ENCODE measurements at places on chromosomes 2 and 18.

- ATAC-seq = no peak
Observed at GRCh38 chr2:15262792-15263191, 298.3 kb downstream of the NBAS start.

DNA sequence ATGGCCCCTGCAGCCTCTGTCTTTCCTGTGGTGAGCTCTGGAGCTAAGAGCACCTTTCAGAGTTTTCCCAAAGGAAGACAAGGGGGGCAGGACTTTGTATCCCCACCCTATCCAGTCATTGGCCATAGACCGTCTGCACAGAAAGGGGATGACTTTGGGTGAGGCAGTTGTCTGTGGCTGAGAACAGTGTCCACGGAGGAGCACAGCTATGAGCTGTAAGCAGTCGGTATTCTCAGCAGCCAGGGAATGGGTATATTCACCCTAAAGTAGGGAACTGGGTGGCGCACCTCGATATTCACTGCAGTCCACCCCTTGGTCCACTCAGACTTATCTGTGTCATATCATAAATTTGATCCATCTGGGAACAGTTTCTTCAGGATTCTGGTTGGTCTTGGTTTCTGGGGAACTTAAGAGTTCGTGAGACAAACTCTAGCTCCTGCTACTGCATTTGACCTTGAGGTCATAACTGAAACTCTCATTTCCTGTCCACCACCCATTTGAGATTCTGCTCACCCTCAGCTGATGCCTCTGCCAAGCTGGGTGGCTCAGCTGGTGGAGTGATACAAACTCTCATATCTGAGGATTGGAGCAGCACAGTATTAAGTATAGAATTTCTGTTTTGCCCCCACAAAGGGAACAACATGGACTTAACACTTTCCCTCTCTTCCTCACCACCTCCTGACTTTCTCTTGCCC lies 45.2 kb upstream of the SCG2 start:
- ATAC-seq = peak; percentile 59

GRCh38 chr2:176565641-176566323 lies 296.5 kb downstream of the MTX2 start:
- no peak for ATAC-seq

DNA sequence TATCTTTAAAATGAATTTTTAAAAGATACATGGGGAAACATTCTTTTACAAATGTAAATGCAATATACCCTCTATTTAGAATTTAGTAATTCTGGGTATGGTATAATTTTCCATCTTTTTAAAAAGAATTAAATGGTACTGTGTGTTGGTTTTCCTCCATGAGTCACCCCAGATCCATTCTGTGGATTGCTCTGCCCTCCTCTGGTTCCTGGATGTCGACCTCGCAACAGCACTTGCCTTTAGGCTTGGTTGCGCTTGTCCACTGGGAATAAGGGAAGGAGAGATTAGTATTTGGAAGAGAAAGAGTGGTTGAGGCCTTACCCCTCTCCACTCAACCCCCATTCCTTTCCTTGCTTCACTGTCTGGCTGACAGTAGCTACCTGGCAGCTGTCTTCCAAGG lies 90.4 kb downstream of the FTCDNL1 start:
- no peak for ATAC-seq

GRCh38 chr2:127081826-127082633 lies 24.9 kb downstream of the BIN1 start:
- ATAC-seq = peak; percentile 79

GRCh38 chr2:5175231-5175630 lies 517.0 kb upstream of the SOX11 start:
- no peak for ATAC-seq

- no peak for ATAC-seq
Observed at GRCh38 chr18:21894619-21895367, 154.2 kb downstream of the MIB1 start.

DNA sequence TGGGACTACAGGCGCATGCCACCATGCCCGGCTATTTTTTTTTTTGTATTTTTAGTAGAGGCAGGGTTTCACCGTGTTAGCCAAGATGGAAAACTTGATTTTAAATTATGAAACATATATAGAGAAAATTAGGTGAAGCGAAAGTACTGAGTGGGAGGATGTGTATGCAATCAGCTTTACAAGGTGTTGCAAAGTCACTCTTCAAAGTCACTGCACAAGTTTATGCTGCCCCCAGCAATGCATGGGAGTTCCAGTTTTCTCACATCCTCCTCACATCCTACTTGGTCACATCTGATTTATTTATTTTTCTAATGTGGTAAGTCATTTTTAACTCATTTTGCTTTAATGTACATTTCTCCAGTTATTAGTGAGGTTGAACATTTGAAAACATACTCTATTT lies 49.2 kb upstream of the CHN1 start:
- no peak for ATAC-seq

- ATAC-seq = no peak
Observed at GRCh38 chr2:189579585-189580186, 900 bp downstream of the SLC40A1 start.

- no peak for ATAC-seq
Observed at GRCh38 chr2:215619022-215619958, 183.4 kb upstream of the FN1 start.

DNA sequence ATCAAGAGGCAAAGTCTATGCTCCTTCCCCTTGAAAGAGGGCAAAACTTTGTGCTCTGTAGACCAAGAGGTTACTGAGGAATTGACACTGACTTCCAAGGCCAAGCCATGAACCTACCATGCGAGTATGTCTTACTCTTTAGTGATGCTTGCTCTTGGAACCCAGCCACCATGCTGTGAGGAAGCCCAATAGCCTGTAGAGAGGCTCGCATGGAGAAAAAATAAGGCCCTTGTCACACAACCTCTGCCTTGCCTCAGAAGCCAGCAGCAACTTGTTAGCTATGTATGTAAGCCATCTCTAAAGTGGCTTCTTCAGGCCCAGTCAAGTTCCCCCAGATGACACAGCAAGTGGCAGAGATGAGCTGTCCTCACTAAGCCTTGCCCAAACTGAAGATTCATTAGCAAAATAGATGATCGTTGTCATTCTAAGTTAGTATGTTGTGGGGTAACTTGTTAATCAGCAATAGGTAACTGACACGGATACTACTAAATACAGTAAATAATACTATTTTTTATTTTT lies 66.1 kb upstream of the RGPD5 start:
- no peak for ATAC-seq

DNA sequence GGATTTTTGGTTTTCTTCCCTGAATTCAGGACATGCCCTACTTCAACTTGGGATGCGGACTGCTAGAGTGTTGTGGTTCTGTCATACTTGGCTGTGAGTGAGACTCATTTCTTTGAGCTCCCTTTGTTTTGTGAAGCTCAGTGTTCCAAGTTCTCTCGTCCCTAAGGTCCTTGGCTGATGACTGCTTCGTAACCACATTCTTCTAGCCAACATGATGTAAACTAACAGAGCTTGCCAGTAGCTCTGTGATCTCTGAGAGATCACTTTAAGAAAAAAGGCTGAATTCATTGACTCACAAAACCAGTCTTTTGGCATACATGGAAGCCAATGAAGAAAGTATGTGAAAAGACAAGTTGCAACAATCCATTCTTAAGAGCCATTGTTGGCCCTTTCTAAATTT lies 96.9 kb upstream of the MSTN start:
- ATAC-seq = no peak

GRCh38 chr2:215369181-215369760 lies 57.4 kb downstream of the ATIC start:
- ATAC-seq = no peak

DNA sequence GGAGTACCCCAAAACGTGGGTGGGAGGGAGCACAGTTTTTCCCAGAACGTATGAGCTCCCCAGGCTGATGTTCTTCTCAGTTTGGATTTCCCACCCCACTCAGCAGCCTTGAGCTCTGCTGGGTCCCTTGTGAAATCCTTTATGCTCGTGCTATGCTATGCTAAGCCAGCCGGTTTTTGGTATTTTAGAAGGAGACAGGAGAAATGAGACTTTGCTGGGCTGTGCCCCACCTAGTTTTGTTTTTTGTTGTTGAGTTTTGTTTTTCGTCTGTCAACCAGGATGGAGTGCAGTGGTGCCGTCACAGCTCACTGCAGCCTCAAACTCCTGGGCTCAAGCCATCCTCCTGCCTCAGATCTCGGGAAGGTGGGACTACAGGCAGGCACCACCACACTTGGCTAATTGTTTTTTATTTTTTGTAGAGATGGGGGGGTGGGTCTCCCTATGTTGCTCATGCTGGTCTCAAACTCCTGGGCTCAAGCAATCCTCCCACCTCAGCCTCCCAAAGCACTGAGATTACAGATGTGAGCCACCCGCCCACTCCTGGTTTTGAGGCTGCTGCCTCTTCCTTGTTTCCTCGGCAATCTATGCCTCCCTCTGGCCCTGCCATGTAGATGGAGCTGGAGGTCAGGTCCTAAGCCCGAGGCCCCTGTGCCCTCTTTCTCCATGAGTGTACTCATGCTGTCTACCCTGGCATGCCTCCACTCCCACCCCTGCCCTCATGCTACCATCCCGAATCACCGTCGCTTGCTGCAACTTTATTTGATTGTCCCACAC lies 17.5 kb upstream of the MGAT4A start:
- peak; percentile 31 for ATAC-seq

- peak; percentile 1 for ATAC-seq
Observed at GRCh38 chr2:127637725-127638252, 8.2 kb upstream of the GPR17 start.

DNA sequence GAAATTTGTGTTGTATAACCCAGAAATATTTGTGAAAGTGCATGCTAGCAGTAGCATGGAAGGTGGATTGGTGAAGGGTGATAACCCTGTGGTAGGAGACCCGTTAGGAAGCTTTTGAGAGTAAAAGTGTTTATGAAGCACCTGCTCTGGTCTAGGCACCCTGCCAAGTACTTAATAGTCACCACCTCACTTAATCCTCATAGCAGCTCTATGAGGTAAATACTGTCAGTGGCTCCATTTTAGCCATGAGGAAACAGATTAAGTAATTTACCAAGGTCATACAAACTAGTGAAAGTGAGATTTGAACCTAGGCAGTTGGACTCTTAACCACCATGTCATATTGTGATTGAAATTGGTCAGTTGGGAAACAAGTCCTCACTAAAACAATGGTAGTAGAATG lies 66.8 kb downstream of the TET3 start:
- ATAC-seq = no peak

- no peak for ATAC-seq
Observed at GRCh38 chr2:6069381-6069780, 377.2 kb downstream of the SOX11 start.

GRCh38 chr2:1222056-1222455 lies 191.2 kb upstream of the TPO start:
- ATAC-seq = no peak

DNA sequence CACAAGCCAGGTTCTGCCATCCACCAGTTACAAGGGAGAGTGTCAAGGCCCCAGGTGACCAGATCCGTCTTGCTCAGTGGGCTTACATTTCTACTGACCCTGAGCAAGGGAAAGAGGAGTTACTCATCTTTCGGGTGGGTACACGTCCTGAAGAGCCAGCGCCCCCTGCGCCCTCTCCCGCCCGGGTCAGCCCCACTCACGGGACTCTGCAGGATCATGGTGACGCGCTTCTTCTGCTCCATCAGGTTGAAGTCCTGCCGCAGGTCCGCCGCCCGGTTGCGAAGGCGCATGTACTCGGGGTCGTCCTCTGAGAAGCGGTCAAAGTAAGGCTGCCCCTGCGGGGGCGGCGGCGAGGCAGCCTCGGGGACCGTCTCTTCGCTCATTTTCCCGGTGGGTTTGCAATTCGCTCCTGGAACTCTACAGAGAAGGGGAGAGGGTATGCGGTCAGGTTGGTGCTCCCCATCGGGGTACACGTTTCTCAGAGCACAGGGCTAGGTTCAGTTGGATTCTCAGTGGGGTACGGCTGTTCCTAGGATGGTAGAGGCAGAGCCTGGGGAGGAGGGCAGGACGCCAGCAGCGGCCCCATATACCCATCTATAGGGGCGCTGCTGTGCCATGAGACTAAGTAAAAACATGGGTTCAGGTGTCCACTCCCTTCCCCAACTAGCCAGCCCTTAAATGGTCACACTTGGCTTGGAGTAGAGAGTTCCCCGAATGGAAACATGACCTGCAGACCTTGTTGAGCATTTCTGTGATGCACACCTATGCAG lies 61.8 kb downstream of the ADD2 start:
- ATAC-seq = no peak

DNA sequence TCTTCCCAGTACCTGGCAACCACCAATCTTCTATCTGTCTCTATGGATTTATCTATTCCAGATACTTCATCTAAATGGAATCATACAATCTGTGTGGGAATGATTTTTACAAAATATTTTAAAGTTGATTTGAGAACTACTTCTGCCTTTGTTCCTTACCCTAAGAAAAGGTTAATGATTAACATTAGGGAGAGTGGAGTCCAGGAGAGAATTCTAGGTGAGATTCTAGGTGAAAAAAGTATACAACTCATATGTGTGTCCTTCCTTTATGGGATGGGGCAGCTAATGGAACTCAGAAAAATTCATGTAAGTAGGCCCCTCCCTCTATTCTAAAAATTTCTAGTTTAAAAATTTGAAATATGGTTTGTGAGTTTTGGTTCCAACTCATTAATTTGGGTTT lies 35.9 kb upstream of the WDSUB1 start:
- ATAC-seq = no peak

DNA sequence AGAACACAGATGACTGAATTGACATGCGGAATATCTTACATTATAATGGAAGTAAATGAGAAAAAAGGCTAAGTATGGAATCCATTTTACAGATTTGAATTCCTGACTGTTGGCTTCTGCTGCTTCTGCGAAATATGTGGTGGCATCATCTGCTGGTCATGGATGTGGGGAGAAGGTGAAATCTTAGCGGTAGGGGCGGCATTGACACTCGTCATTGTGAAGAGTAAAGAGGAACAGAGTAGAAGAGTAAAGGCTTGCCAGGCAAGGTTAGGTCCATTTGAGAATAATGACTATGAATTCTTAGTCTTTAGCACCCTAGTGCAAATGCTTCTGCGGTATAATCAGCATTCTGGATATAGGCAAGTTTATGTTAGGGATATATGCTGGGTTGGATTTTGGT lies 32.4 kb downstream of the ACTR3 start:
- ATAC-seq = peak; percentile 40

DNA sequence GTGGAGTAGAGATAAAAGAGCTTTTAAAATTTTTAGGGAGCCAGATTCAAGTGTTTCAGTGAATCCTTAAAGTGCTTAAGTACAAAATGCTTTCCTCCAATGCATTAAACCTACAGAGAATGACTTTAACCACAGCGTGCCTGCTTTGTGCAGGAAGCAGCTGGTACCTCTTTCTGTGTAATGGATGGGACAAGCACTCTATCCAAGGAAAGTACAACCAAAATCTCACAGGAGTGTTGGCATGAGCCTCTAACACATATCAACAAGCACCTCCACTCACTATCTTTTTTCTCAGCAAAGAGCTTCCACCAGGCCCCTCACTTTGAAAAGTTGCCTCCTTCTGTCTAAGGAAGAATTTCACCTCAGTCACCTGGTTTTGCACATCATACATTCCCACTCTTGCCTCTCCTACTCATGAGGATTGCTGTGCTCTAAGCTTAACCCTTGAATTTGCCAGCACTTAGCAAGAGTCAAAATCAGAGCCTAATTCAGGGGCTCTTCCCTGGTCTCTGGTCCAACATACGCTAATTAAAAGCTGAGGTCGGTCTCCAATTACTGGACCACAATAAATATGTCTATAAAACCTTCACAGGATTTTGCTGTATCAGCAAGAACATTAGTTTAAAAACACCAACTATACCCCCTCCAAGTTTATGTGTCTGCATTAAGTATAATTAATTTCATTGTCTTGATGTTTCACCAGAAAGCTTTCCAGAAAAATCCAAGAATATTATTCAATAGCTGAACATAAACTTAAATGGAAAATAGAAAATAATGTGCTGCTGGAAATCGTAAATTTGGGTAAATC lies 68.9 kb downstream of the ZNF521 start:
- ATAC-seq = no peak

Data from stimulated activated memory B cell treated with anti-CD40 and anti-IgM and Interleukin-4, amounts not matched to agents 10 μg/mL and 1 μg/mL and 100 μg/mL, for 72 hours (primary cell).